Iris pigment epithelial cell (primary cell): ENCODE measurements at places on chromosomes 3 and 15.
A peak's percentile ranks its signal among the peaks of the same experiment; 100 is the strongest.

- DNase-seq, result no peak
Measured at GRCh38 chr3:133836497-133837158, 31.0 kb downstream of the SRPRB start.

DNA sequence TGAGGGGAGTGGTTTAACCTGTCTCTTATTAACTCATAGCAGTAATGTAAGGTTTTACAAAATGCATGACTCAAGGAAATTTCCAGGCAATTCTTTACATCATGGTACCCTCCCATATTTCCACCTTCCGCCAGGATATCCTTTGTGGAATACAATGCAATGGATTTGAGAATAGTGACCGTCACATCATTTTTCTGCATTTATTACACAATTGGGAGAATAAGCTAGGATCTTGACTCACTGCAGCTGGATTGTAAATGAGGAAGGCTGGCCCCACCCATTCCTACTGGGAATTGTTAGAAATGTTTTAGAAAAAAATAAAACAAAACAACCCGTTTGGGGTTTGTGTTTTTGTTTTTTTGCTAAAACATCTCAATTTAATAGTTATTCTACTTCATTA, 97.4 kb downstream of the IMPG2 start:
- no peak for DNase-seq

- peak; percentile 48 for DNase-seq
Measured at GRCh38 chr3:127073941-127074820, 91.3 kb downstream of the PLXNA1 start.

- DNase-seq, result no peak
Measured at GRCh38 chr15:32120577-32121383, 90.5 kb downstream of the CHRNA7 start.

DNA sequence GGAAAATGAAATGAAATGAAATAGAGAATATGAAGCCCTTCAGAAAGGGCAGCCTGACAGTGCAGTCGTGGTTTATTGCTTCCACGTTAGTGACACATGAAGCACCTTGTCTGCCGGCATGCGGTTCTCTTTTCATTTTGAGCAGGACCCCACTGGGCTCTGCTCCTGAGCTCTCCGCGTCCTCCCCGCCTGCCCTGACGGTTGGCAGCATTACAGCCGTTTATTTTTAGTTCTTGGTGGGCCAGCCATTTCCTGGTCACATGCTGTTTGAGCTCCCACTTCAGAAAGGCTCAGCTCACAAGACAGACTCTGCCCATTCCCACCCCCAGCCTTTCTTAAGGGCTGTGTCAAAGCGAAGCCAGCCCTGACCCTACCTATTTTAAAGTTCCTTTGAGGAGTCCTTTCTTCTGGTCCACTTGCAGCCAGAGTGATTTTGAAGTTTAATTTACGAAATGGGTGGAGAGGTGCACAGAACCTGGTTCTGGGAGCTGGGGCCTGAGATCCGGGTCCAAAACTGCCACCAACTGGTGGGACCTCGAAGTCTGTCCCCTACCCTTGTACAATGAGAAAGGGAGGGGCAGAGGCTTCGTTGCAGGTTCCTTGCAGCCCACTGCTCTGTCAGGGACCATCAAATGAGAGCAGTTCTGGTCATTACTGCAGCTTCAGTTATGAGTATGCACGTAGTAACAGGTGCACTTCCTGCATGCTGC, 60.1 kb downstream of the MGLL start:
- DNase-seq, result no peak

GRCh38 chr3:88991496-88991895, 115.9 kb upstream of the EPHA3 start:
- DNase-seq, result peak; percentile 22

DNA sequence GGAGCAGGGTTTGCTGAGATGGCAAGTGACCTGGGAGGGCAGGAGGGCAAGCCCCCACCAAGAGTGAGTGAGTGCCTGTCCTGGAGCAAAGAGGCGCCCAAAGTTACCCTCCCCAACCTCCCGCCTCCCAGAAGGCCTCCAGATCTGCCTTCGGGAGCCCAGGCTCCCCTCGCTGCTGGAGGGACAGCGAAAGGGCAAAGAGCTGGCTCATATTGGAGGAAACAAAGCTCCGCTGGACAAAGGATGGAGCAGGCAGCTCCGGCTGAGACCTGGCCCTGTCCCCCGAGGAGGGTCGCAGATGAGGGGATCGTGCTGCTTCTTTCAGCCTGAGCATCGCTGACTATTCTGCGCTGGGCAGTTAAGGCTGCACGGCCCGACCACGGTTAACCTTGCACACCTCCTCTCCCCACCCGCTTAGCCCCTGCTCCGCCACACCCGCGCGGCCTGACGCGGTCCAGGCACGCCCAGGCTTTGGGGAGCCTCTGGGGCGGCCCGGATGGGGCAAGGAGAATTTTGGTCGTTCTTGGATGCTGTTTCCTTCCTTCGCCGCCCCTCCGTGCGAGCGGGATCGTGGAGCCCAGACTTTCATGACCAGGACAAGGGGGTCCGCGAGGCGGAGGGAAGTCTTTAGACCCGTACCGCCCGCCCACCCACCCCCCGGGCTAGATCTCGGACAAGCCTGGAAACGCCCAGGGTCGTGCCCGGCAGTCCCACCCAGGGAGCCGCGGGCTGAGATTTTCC, 651 bp downstream of the PLCD1 start:
- DNase-seq, result no peak

- no peak for DNase-seq
Measured at GRCh38 chr3:114743746-114744485, 403.2 kb downstream of the ZBTB20 start.

- peak; percentile 34 for DNase-seq
Measured at GRCh38 chr15:36449662-36450145, 129.7 kb upstream of the CDIN1 start.

- peak; percentile 30 for DNase-seq
Measured at GRCh38 chr3:61030469-61031035, 220.7 kb downstream of the FHIT start.

- no peak for DNase-seq
Measured at GRCh38 chr3:188752850-188753249, 418.9 kb upstream of the TPRG1 start.

- DNase-seq, result no peak
Measured at GRCh38 chr15:56240390-56240789, 3.3 kb downstream of the RFX7 start.

DNA sequence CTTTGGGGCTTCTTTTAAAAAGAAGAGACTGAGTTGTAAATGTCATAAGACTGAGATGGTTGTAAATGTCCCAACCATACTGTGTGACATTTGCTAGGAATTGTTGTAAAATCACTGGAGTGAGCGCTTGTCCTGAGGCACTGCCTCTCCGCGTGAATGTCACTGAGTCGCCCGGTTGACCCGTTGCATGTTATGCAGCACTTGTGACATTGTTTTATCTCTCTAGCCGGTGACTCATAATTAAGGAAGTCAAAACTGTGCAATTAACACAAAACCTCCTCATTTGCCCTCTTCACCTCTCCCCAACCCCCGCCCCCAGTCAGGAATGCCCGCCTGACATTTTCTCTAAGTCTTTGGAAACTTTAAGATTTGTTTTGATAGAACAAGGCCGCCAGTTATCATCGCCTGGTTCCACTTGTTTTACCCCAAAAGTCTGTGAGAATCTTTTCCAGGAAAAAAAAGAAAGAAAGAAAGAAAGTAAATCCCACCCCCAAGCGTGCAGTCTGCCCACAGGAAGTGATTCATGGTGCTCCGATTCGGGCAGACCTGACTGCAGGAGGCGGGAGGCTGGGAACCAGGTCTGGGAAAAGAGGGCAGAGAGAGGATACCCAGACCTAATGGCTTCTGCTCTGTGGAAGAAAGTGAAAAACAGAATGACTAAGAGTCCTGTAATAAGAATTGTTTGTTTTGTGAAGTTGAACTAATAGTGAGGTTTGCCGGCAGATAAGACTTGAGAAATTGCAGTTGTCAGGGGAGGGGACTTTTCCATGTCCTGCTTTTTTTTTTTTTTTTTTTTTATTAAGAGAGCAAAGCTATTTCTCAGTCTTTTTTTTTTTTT, 84.8 kb downstream of the SMAD3 start:
- DNase-seq, result peak; percentile 99

DNA sequence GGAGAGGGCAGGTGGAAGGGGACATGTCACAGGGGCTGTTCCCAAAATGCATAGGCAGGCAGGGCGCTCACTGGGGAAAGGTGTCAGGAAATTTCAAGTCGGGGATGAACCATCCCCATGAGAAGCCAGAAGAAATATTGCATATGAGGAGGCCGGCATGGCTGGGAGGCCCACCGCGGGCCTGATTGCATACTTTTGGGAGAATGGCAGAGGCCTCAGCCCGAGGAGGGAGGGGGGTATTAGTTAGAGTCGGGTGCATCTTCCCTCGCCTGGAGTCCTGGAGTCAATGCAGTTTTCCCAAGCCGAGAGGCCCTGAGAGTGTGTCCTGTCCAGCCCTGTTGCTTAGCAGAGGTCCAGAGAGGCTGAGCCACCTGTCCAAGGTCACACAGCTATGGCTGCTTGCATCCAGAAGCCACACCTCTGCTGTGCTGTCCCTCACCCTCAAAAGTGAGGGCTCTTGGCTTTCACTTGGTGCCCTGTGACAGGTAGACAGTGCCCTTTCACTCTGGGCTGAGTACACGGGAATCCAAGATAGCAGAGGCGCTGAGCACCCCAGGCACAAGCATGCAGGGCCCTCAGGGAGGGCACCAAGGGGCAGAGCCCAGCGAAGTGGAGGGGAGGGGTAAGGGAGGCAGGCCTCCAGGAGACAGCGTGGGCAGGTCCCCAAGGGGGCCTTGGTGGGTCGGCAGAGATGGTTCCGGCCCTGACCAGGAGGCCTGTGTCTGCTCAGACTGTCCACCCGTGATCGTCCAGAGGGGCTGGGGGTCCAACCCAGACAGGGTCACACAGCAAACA, 48.5 kb downstream of the GRIP2 start:
- DNase-seq, result no peak
